ENCODE measurements at places on chromosomes 7 and 10.

GRCh38 chr7:97226541-97226940 lies 109.0 kb downstream of the SDHAF3 start:
- no peak for DNase-seq

DNA sequence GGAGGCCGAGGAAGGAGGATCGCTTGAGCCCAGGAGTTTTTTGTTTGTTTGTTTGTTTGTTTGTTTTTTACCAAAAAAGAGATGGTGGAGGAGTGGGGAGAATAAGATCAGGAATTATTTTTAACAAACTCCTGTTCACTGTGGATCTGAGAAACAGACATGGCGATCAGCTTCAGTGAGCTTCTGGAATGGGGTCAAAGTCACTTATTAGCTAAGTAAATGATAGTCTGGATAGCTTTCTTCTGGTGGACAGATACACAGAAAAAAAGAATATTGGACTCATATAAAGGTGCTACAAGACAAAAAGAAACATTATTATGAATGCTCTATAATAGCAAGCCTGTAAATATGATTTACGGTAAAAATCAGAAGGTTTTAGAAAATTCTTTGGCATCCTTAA lies 85.1 kb downstream of the POU6F2 start:
- no peak for DNase-seq

- no peak for DNase-seq
Observed at GRCh38 chr10:59891349-59891748, 15.0 kb downstream of the CCDC6 start.

- DNase-seq: no peak
Observed at GRCh38 chr7:126557271-126557670, 695.5 kb downstream of the GRM8 start.

DNA sequence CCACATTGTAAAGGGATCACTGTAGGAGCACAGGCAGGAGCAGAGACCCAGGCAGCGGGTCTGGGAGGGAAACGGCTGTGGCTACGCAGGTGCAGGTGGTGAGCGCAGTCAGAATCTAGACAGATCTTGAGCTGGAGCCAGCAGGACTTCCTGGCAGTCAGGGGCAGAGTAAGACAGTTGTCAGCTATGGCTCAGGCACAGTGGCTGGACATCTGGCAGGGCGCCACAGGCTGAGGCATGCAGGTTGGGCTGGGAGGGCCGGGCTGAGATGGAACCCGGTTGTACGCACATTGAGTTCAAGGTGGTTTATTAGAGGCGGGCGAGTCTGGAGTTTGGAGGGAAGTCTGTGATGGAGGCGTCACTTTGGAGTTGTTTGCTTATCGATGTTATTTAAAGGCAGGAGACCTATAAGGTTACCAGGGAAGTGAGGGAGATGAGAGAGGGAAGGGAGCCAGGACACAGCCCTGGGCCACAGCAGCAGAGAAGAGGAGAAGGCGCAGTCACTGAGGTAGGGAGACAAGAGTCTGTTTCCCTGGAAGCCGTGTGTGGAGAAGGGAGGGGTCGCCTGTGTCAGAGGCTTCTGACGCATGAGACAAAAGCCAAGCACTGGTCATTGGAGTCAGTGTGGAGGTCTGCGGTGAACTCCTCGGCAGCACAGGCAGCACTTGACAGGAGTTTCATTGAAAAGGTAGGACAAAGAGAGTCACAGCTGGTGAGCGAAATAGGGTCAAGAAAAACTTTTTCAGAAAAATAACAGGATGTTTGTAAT lies 73.8 kb downstream of the LANCL2 start:
- peak; percentile 22 for DNase-seq

- peak; percentile 96 for DNase-seq
Observed at GRCh38 chr10:55410415-55410885, 609.4 kb upstream of the PCDH15 start.

DNA sequence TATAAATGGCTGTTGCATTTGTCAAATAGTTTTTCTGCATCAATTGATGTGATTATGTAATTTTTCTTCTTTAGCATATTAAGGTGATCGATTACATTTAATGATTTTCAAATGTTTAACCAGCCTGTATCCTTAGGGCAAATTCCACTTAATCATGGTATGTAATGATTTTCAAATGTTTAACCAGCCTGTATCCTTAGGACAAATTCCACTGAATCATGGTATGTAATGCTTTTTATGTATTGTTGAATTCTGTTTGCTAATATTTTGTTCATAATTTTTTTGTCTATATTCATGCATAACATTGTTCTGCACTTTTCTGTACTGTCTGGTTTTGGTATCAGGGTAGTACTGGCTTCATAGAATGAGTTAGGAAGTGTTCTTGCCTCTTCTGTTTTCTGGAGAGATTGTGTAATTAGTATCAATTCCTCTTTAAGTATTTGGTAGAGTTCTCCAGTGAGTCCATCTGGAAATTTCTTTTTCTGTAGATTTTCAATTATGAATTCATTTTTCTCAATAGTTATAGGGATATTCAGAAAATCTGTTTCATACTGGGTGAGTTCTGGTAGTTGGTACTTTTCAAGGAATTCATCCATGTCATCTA lies 393.2 kb upstream of the FOXK1 start:
- DNase-seq: peak; percentile 19

DNA sequence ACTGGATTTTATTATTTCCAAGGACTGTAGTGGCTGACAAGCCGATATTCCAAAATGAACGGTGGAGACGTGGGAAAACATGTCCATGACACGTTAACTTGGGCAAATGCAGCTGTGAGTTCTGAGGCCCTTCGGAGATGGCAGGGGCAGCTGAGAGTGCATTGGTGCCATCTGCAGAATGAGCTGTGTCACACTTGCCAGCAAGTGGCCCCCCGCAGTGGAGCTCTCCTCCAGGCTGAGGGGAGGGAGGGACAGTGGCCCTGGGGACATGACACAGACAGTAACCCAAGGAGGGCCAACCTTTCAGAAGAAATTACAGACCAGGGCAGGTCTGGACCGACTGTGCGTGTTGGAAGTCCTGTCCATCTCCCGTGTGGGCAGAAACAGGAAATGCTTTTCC lies 139.4 kb downstream of the SVIL start:
- DNase-seq: no peak
